ENCODE measurements at places on chromosomes 3 and 15.

- DNase-seq: no peak
These were observed 1.4 kb downstream of the SRGAP3 start for GRCh38 chr3:9247941-9248521.

GRCh38 chr3:159252772-159253384, 451.0 kb downstream of the MFSD1 start:
- peak; percentile 52 for DNase-seq

GRCh38 chr15:73994912-73995622, 551 bp downstream of the PML start:
- no peak for DNase-seq

DNA sequence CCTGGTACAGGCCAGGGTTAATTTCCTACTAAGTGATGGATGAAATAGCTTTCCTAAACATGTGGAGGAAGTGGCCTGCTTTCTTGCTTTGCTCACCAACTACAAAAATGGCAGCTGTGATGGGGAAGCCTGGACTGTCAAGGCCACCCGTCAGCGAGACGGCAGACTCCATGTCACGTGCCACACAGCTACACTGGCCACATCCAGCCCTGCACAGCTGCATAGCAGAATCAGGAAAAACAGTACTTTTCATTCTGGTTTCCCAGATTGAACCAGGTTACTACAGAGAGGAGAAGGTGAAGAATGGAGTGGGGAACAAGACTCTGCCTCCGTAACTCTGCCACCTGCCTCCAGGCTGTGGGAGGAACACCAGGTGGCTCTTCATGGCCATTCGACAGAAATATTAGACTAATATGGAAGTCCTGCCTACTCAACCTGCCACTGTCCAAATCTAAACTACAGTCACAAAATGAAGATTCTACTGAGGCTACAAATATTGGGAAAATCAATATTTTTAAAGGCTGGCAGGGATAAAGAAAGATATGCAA, 174.3 kb downstream of the MAGI1 start:
- DNase-seq: no peak

- no peak for DNase-seq
These were observed 4.6 kb downstream of the CFAP100 start for GRCh38 chr3:126399351-126399735.

GRCh38 chr3:5523125-5523524, 335.6 kb downstream of the EDEM1 start:
- no peak for DNase-seq

DNA sequence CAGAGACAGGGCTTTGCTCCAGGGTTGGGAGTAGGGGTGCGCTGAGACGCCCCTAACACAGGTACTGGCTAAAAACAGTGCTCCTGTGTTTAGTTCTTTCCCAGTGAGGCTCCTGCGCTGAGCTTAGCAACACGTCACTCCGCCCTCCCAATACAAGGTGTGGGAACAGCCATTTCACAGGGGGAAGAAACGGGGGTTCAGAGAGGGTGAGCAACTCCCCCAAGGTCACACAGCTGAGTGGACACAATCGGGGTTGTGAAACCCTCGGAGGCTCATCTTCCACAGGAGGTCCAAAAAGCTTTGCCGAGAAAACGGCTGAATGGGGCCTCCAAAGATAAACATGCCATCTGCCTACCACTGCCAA, 628 bp downstream of the PRRT3 start:
- no peak for DNase-seq

GRCh38 chr3:108894981-108895380, 58.7 kb downstream of the GUCA1C start:
- DNase-seq: no peak

GRCh38 chr3:157145606-157146322, 14.2 kb downstream of the CCNL1 start:
- peak; percentile 53 for DNase-seq

DNA sequence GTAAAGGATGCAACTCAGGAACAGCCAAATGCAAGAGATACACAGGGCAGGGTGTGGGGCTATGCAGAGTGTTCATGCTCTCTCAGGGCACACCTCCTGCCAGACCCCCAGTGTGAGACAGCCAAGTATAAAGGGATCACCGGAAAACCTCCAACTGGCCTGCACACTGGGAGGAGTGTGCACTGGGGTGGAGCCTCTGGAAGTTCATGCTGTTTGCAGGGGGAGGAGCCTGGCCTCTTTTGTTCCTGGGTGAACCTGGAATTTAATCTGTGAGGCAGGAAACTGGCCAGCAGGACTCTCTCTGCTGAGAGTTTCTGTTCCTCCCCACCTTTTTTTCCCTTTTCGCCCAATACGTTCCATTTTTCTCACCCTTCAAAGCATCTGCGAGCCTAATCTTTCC, 204.1 kb downstream of the WNT5A start:
- peak; percentile 16 for DNase-seq

GRCh38 chr3:10632125-10632524, 126.7 kb upstream of the ATP2B2 start:
- no peak for DNase-seq

GRCh38 chr3:30302027-30302426, 304.4 kb upstream of the TGFBR2 start:
- no peak for DNase-seq

GRCh38 chr15:37262922-37263608, 162.7 kb upstream of the MEIS2 start:
- no peak for DNase-seq

GRCh38 chr3:99475229-99475628, 163.2 kb upstream of the COL8A1 start:
- peak; percentile 45 for DNase-seq

GRCh38 chr15:39226169-39226937, 354.5 kb upstream of the THBS1 start:
- no peak for DNase-seq

GRCh38 chr15:67850994-67851571, 11.2 kb upstream of the RNU6-1 start:
- no peak for DNase-seq

DNA sequence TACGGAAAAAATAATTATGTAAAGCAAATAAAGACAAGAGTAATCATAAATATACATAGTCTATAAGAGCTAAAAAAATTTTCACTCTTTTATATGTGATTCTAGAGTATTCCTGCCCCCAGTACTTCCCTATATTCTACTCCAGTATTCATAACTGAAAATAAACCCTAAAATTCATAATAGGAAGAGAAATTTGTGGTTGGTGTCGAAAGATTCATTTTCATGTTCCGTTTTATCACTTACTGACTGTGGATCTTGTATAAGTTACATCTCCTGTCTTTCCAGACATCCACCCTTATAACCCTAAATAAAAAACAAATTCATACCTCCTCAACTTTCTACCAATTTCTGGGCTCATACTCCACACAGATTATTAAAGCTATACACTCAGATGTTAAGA, 16.0 kb upstream of the MBNL1 start:
- no peak for DNase-seq

DNA sequence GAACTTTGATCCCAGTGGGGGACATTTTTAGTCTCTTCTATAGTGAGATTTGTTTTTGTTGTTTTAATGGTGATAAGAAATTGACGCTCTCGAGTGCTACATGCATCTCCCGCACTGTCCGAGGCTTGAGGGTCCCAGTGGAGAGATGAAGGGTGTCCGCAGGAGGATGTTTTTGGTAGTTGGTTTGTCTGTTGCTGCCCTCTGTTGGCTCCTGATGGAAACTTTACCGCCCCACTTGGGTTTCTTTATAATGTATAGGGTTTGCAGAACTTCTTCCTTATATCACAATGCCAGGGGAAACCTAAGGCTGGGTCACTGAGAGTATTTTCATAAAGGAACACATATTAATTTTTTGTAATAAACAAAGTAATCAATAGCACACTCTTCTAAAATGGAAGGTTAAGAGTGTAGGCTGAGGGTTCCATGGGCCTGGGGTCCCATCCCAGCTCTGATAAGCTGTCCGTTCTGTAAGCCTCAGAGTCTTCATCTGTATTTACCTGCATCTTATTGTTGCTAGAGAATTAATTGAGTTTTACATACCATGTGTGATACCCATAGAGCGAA, 185.3 kb upstream of the FEZF2 start:
- DNase-seq: peak; percentile 25
